ENCODE measurements at places on chromosomes 2 and 18. TPM values are rescaled to one million over a fixed set of nuclear protein-coding genes. Genes with fewer than 3 reads are reported as not detected.

- DNase-seq, result no peak
These were observed 1.6 kb upstream of the ERMN start for GRCh38 chr2:157327200-157327599.

- no peak for DNase-seq
These were observed 86.6 kb upstream of the ZFP36L2 start for GRCh38 chr2:43312755-43313641.

- no peak for DNase-seq
These were observed 1.1 kb upstream of the SPAST start for GRCh38 chr2:32061973-32062861.

- DNase-seq, result no peak
These were observed 158.5 kb upstream of the ALKAL2 start for GRCh38 chr2:446303-446874.

SPATA3 gene
- not detected for total RNA-seq

SPHKAP gene
- not detected for total RNA-seq

DNA sequence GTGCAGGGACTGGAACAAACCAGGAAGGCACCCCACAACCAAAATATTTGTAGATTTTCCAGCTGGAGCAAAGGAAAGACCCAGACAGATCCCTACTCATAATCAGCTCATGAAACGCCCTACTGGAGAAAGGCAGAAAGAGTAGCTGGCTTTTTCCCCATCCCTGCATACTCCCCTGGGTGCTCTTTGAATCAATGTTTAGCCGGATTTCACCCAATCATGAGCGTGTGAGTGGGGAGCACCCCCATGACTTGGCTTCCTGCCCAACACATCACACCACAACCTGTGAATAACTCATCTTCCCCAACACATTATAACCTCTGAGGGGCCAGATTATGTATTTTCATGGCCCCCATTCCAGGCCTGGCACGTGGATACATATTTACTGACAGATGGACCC, 35.1 kb upstream of the SLC14A1 start:
- DNase-seq, result no peak

- no peak for DNase-seq
These were observed 24.1 kb downstream of the SKA1 start for GRCh38 chr18:50398947-50399346.

INHA gene
- total RNA-seq, result 1.2 TPM

DRC1 gene
- total RNA-seq, result 0.18 TPM

GRCh38 chr2:212713681-212714080, 175.1 kb upstream of the ERBB4 start:
- DNase-seq, result no peak

AP1S3 gene
- 66.3 TPM for total RNA-seq

DNA sequence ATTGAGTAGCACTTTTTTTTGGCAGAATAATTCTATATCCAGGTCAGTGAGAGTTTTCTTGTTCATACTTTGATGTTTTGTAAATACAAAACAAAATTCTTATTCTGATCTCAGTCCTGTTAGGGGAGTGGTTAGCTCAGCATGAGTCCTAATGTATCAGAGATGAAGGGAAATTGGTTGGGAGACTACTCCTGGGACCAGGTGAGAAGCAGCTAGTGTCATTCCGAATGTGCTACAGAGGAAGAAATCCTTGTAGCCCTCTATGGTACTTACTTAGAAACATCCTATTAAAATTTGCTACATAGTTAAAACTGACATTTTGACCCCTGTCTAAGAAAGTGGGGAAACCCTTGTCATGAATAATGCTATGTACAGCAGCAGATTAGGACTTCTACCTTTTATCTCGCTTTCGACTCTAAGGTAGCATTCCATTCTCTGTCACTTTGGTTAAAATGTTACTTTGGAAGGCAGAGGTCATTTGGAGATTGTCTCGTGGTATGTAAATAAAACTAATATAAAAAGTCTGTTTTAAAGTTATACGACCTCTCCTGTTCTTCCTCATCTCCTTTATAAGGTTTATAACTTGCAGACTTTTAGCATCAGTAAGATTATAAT, 65.8 kb downstream of the PARD3B start:
- no peak for DNase-seq

TBR1 gene
- not detected for total RNA-seq

GRCh38 chr2:60351321-60351720, 202.1 kb downstream of the BCL11A start:
- no peak for DNase-seq

LRP1B gene
- total RNA-seq, result 0.54 TPM

DNA sequence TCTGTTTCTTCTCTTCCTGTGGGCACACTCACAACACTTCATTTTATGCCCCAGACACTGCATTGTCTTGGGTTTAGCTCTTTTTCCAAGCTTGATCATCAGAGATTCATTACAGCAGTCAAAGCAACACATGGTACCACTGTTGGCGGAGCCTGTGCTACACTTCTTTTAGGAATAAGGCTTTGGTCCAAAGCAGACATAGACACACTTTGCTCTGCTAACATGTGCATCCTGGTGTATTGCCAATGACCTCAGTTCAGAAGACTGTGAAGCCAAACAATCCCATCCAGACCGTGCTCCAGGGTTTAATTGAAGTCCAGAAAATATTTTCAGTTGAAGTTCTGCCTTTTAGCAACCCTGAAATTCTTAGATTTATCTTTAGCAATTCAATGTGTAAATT, 354.6 kb upstream of the RAB12 start:
- DNase-seq, result no peak

TOGARAM2 gene
- 0.44 TPM for total RNA-seq

ACMSD gene
- not detected for total RNA-seq

FAP gene
- not detected for total RNA-seq

- no peak for DNase-seq
These were observed 59.5 kb downstream of the RMDN2 start for GRCh38 chr2:37984589-37984988.

DNA sequence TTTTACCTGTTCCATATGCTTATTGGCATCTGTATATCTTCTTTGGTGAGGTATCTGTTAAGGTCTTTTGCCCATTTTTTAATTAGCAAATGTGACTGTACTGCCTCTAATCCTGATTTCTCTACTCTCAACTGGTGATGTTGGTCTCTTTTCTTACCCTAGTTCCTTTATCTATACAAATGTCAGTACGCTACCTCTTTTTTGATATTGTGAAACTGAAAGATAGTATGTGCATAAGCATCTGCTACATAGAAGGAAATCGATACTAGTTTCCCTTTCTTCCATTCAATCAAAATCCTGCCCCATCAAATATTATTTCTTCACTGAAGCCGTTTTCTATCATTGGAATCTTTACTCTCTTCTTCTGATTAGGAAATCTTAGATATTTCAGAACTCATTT, 194.9 kb upstream of the SPOPL start:
- no peak for DNase-seq

DNA sequence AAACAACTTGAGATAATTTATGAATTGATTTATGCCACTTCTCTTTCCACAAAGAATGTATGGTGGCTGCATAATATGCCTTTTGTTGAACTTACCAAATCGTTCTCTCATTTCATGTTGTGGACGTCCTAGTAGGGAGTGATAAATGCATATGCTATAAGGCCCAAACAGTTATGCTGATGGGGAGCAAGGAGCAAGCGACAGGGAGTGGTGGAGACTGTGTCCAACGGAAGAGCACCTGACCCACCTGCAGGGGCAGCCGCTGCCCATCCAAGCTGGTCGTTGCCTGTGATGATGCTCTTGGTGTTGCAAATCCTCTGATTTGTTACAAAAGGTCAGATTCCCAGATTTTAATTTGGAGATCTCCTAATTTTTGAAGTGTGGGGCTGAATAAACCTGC, 31.0 kb upstream of the MGAT4A start:
- DNase-seq, result no peak

SLC19A3 gene
- total RNA-seq, result 0.28 TPM

DNA sequence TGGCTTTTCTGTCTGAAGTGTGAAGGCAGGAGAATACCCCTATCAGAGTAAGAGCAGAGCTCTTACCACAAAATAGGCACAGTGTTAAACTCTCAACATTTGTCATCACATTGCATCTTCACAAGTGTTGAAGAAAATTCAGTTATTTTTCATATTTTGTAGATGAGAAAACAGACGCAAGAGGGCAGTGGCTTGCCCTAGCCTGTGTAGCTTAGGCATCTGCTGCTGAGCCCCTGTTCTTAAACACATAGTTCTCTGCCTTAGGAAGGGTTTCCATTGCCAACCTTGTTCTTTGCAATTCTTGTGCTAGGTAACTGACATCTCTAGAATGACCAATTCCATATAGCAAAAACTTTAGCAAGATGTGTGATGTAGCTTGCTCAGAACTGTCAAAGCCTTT, 112.7 kb upstream of the RMDN2 start:
- no peak for DNase-seq

DNA sequence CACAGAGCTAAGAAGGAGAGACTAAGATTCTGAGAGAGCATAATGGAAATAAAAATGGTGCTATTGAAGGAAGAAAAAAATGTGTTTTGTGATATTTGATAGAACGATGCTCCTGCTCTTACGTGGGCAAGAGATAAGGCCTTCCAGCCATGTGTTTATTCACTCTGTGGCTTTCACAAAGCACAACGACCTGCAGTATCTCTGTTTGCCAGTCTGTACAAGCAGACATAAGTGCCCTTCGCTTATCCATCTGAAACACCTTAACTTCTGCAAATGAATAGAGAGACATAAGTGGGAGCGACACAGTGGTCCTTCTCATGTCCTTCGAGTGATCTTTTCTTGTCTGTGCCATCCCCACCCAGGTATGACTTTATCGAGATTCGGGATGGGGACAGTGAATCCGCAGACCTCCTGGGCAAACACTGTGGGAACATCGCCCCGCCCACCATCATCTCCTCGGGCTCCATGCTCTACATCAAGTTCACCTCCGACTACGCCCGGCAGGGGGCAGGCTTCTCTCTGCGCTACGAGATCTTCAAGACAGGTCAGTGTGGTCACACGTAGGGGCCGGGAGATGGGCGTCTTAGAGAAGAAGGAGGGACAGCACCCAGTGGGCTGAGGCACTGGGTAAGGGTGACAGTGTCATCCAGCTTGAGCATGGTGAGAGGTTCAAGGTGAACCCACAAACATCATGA, 33.7 kb downstream of the NRP2 start:
- no peak for DNase-seq

SULT1C3 gene
- not detected for total RNA-seq

- no peak for DNase-seq
These were observed 23.7 kb downstream of the TIMM21 start for GRCh38 chr18:74171910-74172606.

GRCh38 chr2:177328056-177328455, 63.5 kb upstream of the NFE2L2 start:
- DNase-seq, result no peak

DNA sequence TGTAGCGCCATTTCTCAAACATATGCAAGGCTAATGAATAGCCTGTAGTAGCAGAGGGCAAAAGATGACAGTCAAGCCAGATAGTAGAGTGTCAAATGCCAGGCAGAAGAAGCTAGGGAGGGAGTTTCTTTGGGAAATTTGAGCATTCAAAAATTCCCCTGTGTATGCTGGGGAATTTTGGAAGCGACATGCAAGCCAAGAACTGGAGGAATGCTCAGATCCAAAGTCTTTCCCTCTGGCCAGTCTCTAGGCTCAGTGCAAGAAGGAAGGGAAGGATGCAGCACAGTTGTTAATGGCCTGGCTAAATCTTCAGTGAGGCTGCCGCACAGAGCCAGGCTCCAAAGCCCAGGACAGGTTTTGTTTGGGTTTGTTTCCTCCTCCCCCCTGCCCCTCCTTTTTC, 59.9 kb downstream of the ATP9B start:
- DNase-seq, result no peak

DNA sequence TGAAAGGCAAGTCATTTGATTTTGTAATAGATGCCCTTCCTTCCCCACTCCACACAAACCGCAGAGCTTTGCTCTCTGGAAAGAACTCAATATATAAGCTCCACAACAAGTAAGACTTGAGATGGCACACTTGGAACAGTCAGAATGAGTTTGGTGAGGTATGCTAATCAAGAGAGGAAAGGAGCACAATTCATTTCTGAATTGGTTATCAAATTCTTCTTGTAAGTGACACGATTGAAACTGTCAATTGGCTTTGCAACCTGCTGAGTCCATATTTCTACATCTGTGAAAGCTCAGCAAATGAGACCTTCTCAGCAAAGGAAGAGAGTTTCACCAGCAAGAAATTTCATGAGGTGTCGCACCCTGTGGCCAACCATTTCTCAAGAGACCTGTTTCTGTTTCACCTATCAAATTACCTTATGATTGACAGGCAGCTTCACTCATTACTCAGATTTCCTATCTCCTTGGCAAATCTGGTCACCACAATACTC, 19.1 kb downstream of the CTLA4 start:
- no peak for DNase-seq

TTLL4 gene
- 45.6 TPM for total RNA-seq

- DNase-seq, result no peak
These were observed 48.0 kb upstream of the LPIN2 start for GRCh38 chr18:3060667-3061580.

LTBP1 gene
- 12.5 TPM for total RNA-seq

GRCh38 chr2:144513388-144514101, 6.4 kb downstream of the ZEB2 start:
- DNase-seq, result no peak

DNA sequence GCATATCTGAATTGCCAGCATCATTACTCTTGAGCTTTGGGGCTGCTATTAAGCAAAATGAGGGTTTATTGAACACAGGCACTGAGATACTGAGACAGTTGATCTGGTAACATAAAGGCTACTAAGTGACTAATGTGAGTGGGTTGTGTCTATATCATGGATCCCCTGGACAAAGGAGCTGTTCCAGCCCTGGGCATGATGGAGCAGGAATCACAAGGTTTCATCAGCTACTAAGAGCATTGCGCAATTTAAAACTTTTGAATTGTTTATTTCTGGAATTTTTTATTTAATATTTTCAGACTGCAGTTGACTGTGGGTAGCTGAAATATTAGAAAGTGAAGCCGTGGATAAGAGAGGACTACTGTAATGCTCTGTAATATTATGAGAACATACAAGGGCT, 73.5 kb downstream of the MGAT5 start:
- no peak for DNase-seq

- no peak for DNase-seq
These were observed 198.6 kb upstream of the STK17B start for GRCh38 chr2:196369967-196370366.

GRCh38 chr2:132538331-132538855, 121.8 kb downstream of the GPR39 start:
- DNase-seq, result no peak

DNA sequence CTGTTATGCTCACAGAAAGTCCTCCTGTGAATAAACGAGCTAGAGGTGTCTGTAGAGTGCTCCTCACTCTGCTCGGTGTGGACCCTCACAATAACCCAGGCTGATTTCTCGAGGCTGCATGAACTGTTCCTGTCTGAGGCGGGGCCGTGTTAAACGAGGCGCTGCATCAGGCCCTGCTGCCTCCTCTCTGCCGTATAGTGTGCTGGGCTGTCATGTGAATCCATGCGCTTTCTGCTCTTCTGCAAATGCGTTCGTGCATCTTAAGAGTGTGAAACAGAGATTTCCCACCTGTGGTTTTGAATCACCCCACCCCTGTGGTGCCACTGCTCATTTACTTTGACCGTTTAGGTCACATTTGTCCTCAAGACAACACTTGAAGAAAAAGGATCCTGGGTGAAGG, 26.2 kb downstream of the TRAF3IP1 start:
- no peak for DNase-seq

GRCh38 chr2:190635781-190636180, 13.1 kb upstream of the NAB1 start:
- DNase-seq, result no peak

ASXL3 gene
- 0.74 TPM for total RNA-seq

Data from Panc1 (cell line).